ENCODE measurements at places on chromosomes 2 and 18. TPM values are rescaled to one million over a fixed set of nuclear protein-coding genes. Genes with fewer than 3 reads are reported as not detected.

DNA sequence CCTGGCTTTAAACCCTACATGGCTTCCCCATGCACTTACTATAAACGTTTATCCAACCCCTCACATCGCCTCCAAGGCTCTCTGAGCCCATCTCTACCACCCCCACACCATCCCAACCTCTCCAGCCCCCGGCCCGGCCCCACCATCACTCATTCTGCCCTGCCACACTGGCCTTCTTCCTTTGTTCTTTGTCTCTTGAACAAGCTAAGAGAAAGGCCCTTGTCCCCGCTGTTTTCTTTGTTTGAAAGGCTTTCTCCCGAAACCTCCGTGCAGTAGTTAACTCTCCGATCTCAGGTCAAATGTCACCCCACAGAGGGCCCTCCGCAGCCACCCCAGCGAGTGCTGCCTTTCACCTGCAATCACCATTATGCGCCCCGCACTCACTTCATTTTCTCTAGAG is 100.4 kb downstream of the AFF3 start:
- no peak for DNase-seq

DNA sequence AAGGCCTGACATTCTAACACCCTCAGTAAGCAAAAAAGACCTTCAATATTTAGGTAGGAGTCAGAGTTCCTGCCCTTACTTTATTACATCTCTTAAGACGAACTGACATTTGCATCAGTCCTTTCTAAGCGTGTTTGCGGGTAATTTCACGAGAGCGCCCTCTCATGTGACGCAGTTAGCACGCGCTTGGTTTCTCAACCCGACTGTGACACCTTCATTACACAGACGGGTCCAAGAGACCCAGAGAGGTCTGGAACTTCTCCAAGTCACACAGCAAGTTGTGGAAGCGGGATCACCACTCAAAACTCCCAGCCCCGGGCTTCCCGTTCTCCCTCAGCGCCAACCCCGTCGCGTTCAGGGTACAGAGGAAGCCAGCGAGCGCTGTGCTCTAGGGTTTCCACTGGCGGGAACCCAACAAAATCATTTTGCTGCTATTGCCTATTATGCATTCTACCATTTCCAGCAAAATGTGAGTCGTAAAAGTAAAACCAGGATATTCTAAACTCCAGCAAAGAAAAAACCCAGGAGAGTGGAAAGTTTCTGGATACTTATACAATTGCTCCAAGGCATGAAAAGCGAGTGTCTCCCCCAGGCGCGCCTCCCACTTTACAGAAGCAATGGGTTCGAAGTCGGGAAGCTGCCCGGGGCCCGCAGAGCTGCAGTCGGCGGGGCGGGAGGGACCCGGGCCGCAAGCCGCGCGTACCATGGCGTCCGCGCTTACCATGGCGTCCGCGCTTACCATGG is 601 bp downstream of the ENOSF1 start:
- peak; percentile 58 for DNase-seq

DNA sequence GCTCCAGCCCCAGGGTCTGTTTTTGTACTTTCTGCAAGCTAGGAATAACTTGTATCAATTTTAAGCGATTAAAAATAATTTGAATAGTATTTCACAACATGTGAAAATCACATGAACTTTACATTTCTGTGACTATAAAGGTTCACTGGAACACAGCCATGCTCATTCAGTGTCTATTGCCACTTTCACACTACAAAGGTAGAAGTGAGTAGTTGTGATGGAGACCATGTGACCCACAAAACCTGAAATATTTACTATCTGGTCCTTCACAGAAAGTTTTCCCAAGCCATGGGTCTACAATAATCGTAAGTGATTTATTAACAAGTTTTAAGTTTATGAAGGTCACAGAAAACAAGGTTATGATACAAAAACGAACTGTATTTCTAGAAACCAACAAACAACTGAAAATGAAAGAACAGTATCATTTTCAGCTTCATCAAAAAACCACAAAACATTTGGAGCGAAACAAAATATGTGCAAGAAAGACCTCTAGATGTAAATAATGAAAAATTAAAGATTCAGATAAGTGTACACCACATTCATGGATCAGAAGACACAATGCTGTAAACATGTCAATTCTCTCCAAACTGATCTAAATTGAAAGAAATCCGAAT is 68.9 kb upstream of the DNER start:
- DNase-seq: no peak

DNA sequence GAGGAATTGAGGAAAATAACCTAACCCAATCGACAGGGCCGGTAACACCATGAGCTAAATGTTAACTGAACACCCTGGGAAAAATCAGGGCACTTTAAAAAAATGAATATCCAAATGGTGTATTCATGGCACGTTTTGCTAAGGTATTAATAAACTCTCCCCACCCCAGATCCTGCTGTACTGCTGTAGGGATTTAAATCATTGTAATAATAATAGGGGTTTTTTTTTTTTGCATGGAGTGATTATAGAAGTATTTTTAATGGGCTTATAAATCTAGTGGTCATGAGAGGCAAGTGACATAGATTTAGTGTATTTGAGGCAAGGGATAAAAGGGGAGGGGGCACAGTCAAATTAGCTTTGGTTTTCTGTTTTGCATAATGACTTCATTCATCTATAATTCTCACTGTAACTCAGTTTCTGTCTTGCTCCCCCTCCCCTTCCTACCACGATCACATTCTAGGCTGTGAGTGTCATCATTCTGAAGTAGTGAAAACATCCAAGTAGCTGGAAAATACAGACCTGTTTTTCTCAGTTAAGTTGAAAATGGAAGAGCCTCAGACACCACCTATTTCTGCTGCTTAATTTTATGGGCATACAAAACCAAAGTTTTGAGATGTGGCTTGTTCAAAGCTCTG is 18.2 kb upstream of the MGAT5 start:
- DNase-seq: no peak

GRCh38 chr2:168135121-168135520 is 112.3 kb downstream of the STK39 start:
- no peak for DNase-seq

DNA sequence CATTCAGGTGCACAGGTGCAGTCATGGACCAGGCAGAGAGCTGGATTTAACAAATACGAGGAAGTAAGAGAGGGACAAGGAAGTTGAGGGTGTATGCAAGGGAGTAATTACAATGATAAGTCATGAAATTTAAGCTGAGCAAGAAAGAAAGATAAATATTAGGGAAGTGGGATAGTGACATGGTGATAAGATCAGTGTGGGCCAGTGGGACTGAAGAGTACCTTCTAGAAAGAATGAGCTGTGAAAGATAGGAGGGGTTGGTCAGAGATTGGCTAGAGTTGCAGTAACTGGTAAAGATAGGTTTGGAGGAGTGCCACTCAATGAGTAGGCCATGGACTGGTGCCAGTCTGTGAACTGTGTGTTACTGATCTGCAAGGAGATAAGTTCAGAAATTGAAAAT is 200.8 kb upstream of the SIX3 start:
- no peak for DNase-seq

- DNase-seq: no peak
Observed at GRCh38 chr2:62306751-62307468, 111.0 kb downstream of the B3GNT2 start.

DNA sequence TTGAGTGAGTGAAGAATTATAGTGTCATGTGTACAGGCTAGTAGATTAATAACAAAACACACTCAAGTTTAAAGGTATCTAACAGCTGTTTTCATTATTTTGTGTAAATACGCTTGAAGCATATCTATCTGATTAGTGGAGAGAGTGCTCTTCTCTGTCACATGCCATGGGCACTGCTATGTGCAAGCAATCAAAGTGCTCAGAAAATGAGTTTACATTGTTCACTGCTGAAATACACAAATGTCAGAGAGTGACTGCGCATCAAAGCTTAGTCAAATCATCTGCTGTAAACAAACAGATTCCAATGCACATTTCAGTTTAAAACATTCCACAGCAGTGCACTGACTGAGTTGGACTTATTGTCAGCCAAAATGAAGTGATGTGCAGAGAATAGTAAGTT is 423.4 kb downstream of the ZEB2 start:
- no peak for DNase-seq

- DNase-seq: peak; percentile 4
Observed at GRCh38 chr2:175567435-175568061, 386.0 kb upstream of the ATP5MC3 start.

DNA sequence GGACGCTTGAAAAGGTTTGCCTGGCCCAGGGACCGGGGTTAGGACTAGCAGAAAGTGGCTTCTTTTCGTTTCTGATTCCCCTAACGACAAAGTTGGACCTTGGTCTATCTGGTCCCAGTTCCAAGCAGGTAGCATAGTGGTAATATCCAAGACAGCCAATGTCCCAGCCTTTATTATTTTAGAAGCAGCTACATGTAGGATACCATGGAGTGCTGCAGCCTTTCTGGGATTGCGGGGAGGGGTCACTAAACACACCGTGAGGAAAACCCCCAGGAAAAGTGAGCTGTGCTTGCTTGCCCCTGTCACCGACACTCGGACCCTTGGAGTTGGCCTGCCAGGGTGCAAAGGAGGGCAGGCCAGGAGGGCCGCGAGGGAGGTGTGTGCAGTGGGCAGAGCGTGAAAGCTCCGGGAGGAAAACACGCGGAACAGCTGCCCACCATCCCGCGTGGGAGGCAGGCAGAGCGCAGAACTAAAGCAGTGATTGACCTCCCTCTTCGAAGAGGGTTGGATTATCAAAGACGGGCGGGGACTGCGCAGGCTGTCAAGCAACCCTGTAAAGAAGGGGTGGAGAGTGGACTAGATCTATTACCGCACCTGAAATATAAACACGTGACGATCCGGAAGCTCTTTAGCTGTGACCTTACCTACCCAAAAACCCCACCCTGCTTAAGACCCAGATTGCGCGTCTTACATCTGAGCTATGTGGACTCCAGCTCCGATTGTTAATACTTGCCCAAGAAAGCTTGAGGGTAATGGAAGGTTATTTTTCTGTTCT is 624 bp upstream of the MAP4K3 start:
- peak; percentile 63 for DNase-seq

GRCh38 chr18:49898421-49898820 is 85.1 kb upstream of the ACAA2 start:
- no peak for DNase-seq

DNA sequence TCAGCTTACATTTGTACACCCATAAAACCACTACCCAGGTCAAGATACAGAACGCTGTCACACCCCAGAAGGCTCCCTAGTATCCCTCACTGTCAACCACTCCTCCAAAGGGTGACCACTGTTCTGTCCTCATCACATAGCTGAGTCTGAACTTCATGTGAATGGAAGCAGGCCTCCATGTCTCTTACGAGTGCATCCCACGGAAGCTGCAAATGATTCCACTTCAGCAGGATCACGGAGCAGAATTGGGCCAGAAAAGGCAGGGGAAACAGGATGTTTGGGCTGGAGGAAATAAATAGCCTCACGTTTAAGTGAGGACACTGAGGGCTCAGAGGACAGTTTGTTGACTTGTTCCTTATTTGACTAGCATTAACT is 38.4 kb downstream of the LBH start:
- no peak for DNase-seq

DNA sequence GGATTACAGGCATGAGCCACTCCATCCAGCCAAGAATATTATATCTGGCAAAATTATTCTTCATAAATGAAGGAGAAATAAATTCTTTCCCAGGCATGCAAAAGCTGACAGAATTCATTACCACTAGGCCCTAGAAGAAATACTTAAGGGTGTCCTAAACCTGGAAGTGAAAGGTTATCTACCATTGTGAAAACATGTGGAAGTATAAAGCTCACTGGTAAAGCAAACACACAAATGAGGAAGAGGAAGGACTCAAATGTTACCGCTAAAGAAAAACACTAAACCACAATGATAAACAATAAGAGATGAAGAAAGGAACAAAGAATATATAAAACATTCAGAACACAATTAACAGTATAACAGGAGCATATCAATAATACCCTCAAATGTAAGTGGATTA is 171.8 kb downstream of the CAMKMT start:
- DNase-seq: no peak

DNA sequence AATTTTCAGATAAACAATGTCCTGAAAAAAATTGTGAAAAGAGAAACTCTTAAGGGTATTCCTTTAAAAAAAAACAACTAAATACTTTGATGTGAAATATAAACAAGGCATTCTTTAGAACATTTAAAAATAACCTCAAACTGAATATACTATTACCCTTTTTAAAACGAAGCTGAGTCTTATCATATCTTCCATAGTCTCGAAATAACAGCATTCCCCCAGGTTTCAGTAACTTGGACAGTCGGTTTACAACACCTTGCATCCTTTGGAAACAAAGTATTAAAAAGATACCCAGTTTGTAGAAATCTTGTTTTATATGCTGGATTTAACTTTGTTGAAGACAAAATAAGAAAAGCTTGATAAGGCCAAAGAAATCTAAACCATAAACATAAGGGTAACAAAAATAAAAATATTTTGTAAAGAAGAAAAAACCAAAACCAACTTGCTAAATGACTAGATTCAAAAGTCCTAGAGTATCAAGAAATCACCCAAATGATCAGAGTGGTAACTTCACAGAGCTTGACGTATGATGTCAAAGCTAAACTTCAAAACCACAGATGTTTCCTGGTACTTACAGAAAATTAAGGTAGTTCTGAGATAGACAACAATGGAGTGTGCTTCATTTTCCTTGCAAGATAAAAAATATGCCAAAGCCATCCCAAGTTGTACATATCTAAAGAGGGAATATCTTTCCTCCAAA is 107.8 kb downstream of the METTL8 start:
- DNase-seq: no peak

- peak; percentile 54 for DNase-seq
Observed at GRCh38 chr2:29295845-29296244, 180.6 kb downstream of the CLIP4 start.

GRCh38 chr2:205858881-205859441 is 176.7 kb downstream of the NRP2 start:
- DNase-seq: no peak

GRCh38 chr2:217434180-217434975 is 568.4 kb downstream of the TNS1 start:
- DNase-seq: peak; percentile 82

- DNase-seq: no peak
Observed at GRCh38 chr2:104444392-104444791, 409.5 kb upstream of the POU3F3 start.

GRCh38 chr2:19102696-19103423 is 255.6 kb downstream of the OSR1 start:
- DNase-seq: no peak

GRCh38 chr18:46466234-46467160 is 190.5 kb downstream of the LOXHD1 start:
- DNase-seq: no peak

GRCh38 chr2:12035029-12035720 is 288.7 kb downstream of the LPIN1 start:
- no peak for DNase-seq

DNA sequence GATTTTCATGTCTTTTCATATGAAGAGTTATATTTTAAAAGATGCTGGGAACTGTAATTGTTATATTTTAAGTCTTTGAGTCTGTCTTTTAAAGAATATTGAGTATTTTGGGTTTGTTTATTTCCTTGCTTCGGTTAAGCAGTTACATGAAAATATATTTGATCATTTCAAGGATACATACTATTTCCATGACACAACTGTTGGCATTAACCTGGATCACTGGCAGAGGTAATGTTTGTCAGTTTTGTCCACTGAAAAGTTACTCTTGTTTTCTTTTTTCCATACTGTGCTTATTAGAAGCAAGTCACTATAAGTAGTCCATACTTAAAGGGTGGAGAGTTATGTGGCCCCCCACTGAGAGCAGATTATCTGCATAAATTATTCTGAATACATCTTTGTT is 1142.0 kb upstream of the TMEFF2 start:
- no peak for DNase-seq

Gene MAPRE3
- polyA plus RNA-seq: 20.2 TPM

Gene LRATD1
- 0.89 TPM for polyA plus RNA-seq

Gene RAB11FIP5
- polyA plus RNA-seq: 17.1 TPM

Gene SKA1
- polyA plus RNA-seq: 4.5 TPM

Gene SKOR2
- polyA plus RNA-seq: not detected

Gene ATP6V1C2
- 0.06 TPM for polyA plus RNA-seq

Gene MTX2
- polyA plus RNA-seq: 61.9 TPM

Gene HOXD8
- polyA plus RNA-seq: 8.2 TPM

Gene UGT1A5
- polyA plus RNA-seq: not detected

Gene HAAO
- polyA plus RNA-seq: not detected

All from SK-N-SH (cell line).